ENCODE measurements at places on chromosomes 3 and 15.

GRCh38 chr15:99753066-99753465, 19.8 kb upstream of the LYSMD4 start:
- DNase-seq = no peak

- no peak for DNase-seq
Measured at GRCh38 chr15:26888761-26889160, 21.9 kb downstream of the GABRA5 start.

DNA sequence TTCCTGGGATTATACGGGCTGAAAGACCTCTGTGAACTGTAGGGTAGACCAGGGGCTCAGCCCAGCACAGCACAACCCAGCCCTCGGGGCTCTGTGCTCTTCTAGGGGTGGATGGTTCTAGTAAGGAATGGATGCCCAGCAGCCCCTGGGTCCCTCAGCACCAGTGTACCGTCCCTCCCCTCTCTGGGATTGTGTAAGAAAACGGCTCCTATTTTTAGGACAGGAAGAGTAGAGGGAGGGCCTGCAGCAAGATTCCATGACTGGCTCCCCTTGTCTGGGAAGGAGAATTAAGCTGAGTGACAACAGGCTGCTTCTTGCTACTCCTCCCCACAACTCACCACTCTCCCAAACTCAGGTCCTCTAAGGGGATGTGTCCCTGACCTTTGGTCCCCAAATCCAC, 270.8 kb upstream of the TOPAZ1 start:
- no peak for DNase-seq

DNA sequence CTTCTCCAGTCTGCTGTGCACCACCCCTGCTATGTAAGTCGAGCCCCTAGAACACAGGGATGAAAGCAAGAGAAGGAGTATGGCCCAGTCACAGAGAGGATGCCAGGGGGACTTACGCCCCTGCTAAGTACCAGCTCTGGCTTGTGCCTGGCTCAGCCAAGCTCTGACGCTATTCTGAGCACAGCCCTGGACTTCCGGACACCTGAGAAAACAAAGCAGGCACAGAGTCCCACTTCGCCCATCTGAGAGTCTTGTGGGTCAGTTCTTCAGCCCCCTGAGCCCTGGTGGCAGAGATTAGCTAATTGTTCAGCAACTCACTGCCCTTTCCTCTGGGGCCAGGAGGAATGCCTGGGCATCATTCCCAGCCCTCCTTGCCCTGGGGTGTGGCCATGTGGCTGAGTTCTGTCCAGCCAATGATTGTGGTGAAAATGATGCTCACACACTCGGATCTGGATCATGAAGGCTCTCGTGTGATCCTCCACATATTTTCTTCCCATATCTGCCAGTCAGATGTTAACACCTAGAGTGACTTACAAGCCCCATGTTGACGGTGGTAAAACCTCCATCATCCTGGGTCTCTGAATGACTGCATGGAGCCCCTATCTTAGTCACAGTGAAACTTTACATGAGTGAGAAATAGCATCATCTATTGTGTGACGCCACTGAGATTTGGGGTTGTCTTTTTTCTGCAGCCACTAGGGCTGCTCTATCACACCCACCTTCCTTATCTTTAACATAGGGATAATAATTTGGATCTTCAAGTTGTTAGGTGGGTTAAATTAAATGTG, 105.7 kb downstream of the TPRA1 start:
- no peak for DNase-seq

DNA sequence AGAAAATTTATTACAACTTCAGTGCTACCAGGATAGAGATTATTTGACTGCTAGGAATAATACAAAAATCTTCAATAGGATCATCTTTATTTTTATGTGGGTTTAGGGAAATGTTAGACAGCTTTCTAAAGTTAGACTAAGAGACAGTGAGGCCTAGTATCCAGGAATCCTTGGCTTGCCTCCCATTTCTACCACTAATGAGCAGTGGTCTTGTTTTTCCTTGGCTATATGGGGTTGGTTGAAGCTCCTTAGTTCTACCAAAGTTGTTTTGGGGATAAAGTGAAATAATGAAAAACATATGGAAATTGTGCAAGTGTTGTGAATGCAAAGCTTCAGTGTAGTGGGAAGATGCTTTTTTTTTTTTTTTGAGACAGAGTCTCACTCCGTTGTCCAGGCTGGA, 16.8 kb downstream of the AP4E1 start:
- DNase-seq = no peak

- no peak for DNase-seq
Measured at GRCh38 chr3:58336135-58336882, 3.6 kb downstream of the PXK start.

- no peak for DNase-seq
Measured at GRCh38 chr3:73697020-73697419, 72.3 kb upstream of the PDZRN3 start.

GRCh38 chr15:38554354-38554753, 10.3 kb downstream of the RASGRP1 start:
- DNase-seq = peak; percentile 23

DNA sequence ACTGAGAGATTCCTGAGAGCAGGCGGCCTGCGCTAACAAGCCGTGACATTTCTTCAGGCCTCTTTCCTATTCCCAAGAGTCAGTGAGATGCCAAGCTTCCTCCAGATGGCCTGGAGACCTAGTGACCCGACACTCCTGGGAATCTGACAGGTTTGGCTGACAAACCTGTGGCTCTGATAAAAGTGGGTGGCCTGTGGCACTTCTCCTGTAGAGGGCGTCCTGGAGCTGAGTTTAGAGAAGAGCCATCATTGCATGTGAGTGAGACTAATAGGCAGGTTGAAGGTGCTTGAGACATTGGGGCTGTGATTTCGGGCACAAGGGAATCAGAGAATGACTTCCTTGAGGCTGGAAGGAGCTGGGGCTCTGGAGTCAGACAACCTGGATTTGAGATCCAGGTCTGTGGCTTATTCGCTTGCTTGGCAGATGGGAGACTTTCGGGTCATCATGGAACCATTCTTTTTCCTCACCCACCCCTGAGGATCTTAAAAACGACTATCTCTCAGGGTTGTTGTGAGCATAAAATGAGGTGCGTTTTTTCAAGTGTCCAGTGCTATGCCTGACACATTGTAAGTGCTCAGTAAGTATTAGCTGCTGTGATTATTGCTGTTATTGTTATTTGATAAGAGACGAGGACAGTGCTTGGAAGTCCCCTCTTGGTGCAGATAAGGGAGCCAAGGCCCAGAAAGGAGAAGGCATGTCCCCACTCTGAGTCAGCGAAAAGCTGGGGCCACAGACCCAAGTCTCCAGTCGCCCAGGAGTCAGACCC, 77.2 kb downstream of the SCN10A start:
- peak; percentile 30 for DNase-seq

DNA sequence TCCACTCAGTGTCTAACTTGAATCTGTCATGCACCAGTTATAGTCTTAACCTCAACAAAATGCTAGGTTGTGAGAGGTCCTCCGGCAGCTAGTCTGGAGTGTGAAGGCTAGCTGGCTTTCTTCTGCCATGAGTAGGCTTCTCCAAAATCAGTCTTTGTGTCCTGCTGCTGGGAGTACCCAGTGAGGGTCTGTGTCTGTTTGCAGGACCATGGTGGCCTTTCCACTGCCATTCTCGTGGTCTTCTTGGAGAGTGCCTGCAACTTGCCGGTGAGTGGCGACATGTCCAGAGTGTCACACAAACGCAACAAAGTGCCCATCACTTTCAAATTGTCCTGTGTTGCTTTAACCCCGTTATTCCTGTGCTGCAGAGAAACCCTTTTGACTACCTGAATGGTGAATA, 34.0 kb downstream of the ESYT3 start:
- no peak for DNase-seq

DNA sequence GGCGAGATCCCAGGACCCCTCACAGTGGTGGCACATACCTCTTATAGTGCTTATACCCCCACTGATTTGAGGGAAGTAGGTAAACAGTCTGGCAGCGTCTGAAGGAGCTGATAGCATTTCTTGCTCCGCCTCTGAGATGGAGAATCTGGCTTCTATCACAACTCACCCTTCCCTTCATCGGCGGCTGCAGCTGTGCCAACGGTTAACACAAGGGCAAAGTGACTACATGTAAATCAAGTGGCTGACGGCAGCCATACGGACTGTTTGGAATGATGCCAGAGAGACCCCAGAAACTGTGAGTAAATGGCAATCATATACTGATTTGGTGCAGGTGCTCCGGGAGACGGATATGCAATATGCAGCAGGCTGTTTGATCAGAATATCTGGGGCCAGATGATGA, 66.8 kb upstream of the UNC13C start:
- DNase-seq = no peak

GRCh38 chr3:87196879-87197278, 30.2 kb upstream of the CHMP2B start:
- DNase-seq = no peak

GRCh38 chr3:175940881-175941280, 1081.7 kb downstream of the NAALADL2 start:
- no peak for DNase-seq

DNA sequence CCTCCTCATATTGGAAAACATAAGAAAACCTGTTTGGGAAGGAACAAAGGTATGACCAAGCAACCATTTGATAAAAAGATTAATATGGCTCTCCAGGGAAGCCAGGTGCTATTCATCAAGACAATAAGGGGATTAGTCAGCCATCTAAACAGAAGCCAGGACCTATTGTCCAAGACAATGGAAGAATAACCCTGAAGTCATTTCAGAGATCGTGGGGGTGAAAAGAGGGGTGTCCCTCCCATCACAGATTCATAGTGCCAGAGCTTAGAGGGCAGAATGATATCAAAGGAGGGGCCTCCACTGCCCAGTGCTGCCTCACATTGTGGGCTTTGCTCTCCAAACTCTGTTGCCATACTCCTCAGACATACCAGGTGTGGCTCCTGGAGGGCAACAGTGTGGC, 73.5 kb downstream of the DAPK2 start:
- DNase-seq = no peak

DNA sequence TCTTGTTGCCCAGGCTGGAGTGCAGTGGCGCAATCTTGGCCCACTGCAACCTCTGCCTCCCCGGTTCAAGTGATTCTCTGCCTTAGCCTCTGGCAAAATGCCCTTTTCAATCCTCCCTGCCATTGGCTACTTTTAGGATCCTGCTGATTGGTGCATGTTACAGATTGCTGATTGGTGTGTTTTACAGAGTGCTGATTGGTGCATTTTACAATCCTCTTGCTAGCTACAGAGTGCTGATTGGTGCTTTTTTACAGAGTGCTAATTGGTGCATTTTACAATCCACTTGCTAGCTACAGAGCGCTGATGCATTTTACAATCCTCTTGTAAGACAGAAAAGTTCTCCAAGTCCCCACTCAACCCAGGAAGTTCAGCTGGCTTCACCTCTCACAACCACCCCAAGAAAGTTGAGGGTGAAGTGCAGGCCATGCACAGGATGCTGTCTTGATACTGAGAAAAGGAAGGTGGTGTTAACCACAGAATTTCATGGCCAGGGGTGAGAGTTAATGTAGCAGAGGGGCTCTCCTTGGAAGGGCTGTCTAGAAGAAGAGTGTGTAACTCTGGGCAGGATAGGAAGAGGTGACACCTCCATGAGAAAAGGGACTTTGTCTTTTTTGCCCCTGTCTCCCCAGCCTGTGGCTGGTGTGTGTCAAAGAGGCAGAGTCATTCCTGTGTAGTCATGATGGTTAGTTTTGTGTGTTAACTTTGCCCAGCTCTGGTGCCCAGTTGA, 145.9 kb downstream of the APBA2 start:
- peak; percentile 37 for DNase-seq

DNA sequence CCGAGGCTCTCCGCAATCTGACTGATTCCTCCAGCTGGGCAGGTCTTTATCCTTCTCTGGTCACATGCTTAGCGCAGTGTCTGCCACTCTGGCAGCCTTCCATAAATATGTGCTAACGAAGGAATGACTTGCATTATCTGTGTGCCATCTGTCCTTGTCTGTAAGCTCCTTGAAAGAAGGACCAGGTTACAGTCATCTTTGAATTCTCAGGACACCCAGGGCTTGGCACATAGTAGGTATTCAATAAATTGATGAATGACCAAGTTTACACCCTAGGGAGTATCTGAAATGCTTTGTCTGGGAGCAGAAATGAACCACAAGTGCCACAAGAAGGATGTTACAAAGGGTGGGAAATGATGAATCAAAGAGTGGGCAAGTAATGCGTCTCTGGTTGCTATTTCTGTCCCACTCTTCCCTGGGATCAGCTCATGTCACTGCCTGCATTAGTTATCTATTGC, 16.5 kb upstream of the FAM3D start:
- DNase-seq = no peak
